ENCODE measurements at places on chromosomes 7 and 10.

DNA sequence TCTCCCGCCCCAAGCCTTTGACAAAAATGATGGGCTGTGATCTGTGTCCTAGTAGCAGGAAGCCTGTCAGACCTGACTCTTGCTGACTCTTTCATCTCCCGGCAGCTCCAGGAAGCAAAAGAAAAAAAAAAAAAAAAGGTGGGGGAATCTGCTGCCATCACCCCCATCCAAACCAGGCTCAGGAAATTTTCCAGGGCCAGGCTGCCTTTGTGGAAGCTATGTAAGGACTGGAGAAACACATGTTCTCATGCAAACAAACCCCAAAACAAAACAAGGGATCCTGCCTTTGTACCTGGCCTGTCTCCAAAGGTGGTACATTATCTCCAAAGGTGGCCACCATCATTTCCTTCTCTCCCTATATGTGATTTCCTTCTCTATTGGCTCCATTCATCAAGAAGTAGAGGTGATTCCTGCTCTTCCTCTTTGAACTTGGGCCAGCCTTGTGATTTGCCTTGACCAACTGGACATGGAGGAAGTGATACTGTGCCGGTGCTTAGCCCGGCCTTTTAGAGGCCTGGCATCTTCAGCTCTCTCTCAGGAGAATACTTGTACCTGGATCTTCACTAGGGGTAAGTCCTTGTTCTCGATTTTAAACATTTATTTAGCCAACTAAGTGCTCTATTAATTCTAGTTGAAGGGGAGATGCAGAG lies 192.2 kb upstream of the SVIL start:
- DNase-seq: no peak

DNA sequence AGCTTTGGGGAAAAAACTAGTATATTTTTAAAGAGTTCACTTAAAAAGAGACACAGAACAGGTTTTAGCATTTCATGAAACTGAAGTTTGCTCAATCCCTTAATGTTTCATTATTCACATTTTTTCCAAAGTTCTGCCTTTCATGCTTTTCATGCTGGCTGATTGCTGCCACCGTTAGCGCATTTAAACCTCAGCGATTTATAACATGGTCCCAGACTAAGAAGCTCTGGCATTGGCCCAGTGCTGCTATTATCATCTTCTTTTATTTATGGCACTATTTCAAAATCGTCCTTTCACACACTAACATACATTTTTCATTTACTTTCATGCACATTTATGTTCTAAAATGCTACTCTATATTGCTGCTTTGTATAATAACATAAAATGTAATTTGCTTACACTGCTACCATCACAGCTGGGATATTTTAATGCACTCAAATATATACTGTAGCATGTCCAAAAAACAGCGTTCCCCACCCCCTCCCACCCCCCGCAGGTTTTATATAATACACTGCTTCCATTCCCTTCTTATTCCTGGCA lies 141.9 kb downstream of the MPP7 start:
- no peak for DNase-seq

GRCh38 chr7:125651823-125652528 lies 722.4 kb upstream of the POT1 start:
- DNase-seq: no peak

DNA sequence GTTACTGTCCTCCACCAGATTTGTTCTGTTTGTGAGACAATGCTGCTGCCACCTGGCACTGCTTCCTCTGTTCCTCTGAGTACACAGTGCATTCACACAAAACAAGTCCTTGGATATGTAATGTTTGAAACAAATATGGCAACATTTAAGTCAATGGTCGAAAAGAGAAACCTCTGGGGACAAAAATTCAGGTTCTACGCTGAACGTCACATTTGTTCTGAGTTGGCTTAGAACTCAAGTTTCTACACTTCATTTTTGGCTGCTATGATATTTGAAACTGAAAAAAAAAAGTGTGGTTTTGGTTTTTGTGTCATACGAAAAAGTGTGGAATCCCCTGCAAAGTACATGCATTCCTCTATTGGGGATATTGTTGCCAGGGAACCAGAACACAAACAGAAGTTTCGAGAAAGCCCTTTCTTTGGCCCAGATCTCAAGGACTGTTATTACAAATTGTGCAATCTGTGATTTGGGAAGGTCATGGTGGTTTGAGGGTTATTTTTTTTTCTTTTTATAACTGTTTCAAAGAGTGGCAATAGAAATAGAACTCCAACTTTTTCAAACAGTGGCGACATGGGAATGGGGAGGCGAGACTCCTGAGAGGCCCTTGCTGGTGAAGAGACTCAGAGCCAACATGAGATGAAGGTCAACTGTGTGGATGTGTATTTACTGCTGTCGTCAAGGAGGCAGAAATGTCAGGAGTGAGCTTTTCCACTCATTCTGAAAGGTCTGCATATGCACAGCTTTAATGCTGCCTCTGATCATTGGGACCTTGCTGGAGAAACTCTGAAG lies 127.5 kb downstream of the CUBN start:
- DNase-seq: peak; percentile 35

- DNase-seq: no peak
Measured at GRCh38 chr10:128098631-128099030, 27.6 kb downstream of the MKI67 start.

GRCh38 chr7:123771846-123772245 lies 23.0 kb upstream of the WASL start:
- no peak for DNase-seq

GRCh38 chr10:44936314-44936975 lies 23.2 kb upstream of the RASSF4 start:
- no peak for DNase-seq

DNA sequence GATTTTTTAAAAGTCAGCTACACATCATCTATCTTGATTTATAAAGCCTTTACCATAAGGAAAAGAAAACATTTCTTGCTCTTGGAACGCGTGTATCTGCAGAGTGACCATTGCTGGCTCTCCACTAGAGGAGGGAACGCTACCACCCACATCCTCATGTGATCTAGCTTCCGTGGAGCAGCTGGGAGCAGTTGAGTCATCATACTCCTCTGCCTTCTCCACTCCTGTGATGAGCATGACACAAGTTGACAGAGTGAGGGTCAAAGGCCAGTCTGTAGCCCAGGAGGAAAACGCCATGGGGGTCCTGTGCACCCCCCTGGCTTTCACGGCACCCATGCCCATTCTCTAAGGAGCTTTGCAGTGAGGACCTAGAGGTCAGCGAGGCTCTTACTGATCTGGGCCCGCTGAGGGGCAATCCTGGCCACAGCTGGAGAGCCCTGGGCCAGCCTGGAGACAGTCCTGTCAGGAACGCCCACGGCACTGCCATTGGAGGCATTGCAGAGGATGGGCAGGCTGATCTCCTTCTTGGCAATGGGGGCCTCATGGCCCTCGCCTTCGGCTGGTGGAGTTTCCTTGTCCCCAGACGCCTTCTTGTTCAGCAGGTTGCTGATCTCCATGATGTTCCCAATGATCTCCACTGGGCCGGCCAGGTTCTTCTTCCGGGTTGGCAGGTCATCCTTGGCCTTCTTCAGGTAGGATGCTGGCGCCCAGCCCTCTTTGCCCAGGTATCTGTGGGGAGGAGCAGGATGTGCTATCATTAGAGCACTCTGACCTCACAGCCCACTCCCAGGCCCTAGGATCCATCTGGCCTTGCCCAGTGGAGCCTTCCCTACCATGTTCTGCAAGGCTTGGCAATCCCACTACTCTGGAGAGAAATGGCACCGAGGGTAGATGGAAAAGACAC lies 119.2 kb downstream of the NEURL1 start:
- no peak for DNase-seq

- peak; percentile 53 for DNase-seq
Measured at GRCh38 chr10:78727728-78728127, 341.0 kb upstream of the ZMIZ1 start.

DNA sequence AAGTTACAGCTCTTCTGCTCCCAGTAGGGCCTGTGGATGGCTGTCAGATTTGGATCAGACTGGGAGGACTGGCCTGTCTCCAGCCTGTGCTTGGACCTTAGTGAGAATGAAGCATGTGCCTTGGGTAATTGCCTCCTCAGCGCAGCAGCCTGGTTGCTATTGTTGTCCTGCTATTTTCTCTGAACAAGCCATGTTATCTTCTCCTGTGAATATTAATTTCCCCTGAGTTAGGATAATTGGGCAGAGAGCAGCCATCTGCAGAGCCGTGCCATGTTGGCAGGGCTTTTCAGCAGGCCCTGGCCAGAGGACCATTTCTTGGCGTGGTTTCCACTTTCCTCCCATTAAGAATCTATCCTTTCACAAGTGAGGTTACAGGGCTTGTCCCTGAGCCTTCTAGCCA lies 497.3 kb downstream of the SORCS3 start:
- DNase-seq: no peak

- no peak for DNase-seq
Measured at GRCh38 chr10:78700413-78700812, 368.4 kb upstream of the ZMIZ1 start.

- DNase-seq: no peak
Measured at GRCh38 chr10:27158421-27158820, 3.3 kb downstream of the MASTL start.

DNA sequence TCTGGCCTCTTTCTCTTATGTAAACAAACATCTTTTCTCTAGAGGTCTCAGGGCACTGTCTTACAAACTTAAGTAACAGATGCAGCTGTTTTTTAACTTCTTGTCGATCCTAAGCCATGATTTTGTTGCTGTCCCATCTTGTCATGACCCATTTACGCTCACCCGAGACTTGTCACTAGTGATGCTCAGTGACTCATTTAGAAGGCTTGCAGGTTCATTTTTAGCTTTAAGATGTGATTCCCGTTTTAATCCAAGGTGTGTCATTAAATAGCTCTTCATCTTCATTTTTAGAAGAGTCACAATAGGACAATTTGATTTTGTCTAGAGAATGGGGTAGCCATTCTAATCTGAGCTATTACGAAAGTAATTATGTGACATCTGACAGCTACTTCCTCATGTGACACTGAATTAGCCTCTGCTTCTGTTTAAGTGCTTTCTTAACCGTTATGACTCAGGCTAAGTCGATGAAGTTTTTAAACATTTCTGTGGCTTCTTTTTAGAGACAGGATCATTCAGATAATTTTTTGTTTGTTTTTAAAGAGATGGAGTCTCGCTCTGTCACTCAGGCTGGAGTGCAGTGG lies 42.7 kb downstream of the SPDYE5 start:
- no peak for DNase-seq

- no peak for DNase-seq
Measured at GRCh38 chr10:30637881-30638467, 8.4 kb upstream of the LYZL2 start.

DNA sequence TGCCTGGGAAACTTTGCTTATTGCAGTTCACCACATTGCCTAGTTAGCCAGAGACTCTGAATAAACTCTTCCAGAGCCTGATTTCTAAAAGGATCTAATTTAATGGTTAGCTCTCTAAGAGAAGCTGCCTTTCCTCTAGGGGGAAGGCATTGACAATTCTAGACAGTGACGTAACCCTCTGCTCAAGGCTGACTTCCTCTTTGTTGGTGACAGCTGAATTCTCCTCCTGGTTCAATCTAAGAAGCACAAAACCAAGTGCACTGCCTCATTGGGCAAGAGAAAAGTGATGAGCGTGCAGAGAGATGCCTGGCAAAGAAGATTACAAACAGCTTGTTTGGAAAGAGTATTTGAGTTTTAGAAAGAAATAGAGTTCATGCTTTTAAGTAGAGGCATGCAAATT lies 102.7 kb downstream of the MACC1 start:
- DNase-seq: peak; percentile 89

DNA sequence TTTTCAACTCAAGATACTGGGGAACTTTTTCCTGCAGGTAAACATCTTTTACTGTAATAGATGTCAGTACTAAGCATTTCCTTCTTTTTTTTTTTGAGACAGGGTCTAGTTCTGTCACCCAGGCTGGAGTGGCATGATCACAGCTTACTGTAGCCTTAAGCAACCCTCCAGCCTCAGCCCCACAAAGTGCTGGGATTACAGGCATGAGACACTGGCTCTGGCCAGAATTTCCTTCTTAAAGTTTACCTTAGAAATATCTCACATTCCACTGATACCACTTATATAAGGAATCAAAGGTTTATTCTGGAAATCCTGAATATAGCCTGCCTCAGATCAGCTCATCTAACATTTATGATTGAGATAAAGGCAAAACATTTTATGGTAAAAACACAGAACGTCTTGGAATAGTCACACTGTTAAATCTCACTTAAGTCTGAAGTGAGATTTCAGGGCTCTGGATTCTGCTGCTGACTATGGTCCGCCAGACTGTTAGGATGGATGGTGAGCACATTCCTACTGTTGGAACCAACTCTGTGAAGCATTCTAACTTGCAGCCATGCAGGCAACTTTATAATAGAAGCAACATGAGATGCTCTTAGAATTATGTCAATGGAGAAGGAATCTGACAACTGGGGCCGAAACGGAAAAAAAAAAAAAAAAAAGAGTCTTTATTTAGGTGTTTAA lies 151.9 kb downstream of the ZMYND11 start:
- no peak for DNase-seq

- no peak for DNase-seq
Measured at GRCh38 chr10:30763918-30764317, 134.4 kb upstream of the LYZL2 start.

GRCh38 chr10:77524281-77524711 lies 113.3 kb downstream of the KCNMA1 start:
- DNase-seq: no peak

- no peak for DNase-seq
Measured at GRCh38 chr7:37977243-37977642, 56.8 kb downstream of the EPDR1 start.

GRCh38 chr10:3906511-3907111 lies 121.6 kb upstream of the KLF6 start:
- no peak for DNase-seq

GRCh38 chr10:63703113-63703670 lies 182.0 kb downstream of the REEP3 start:
- no peak for DNase-seq

DNA sequence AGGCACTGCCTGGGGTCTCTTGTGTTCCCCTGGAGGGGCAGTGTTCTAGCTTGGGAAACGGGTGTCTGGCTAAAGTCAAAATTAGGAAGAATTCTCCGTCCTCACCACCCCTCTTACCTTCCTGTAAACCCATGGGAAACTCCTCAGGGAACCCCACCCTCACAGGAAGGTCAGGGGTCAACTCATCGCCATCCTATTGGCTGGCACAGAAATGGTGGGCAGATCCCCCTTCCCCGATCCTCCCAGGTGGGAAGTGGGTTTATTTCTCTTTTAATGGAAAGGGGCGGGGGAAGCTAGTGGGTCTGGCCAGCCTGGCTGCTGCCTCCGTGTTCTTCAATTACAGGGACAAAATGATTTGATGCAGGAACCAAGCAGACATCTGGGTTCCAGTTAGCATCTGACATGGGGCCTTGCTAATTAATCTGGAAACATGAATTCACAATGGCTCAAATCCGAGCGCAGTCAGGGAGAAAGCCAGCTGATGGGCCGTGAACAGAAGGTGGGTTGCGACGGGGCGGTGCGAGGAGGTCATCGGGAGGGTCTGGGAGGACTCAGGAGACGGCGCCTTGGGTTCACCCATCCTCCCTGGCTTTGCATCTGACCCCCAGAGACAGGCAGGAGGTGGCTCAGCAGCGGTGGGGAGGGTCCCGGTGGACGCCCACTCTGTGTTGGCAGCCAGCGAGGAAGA lies 66.6 kb downstream of the SLIT1 start:
- DNase-seq: no peak

All from bone marrow (tissue), 2 donors.